ENCODE measurements at places on chromosomes 5 and 9.

DNA sequence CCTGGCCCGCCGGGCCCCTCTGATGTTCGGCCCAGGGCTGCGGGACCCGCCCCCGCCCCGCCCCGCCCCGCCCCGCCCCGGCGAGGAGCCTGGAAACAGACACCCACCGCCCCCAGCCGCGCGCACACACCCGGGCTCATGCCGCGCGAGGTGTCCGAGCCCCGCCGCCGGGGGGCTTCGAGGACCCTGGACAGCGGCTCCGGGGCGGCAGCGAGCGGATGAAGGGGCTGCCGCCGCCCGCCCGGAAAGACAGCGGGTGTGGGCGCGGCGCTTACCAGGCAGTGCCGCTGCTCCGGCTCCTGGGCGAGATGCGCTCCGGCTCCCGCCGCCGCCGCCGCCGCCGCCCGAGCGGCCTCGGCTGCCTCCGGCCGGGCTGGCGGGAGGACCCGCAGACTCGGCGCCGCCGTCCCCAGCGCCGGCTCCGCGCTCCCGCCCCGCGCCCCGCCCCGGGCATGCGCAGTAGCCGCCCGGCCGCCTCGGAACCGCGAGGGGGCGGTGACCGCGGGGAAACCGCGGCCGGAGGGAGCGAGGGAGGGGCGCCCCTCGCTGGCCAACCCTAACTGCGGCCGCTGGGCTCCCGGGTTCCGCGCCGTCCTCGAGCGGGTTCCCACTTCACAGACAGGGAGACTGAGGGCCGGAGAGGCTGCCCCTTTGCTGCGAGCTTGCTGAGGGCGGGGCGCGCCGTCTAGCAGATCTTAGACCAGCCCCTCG is at the start of gene GPRIN1:
Gene GPRIN1, minus strand, starts transcription at position 433 of the 711 bp plus-strand sequence. CDS start 10,322 bp downstream, outside the sequence.
- peak; percentile 44 for DNase-seq

GRCh38 chr5:111116550-111116949 is 24.4 kb downstream of the WDR36 start:
- no peak for DNase-seq

- peak; percentile 32 for DNase-seq
Measured at GRCh38 chr9:105608721-105609598, 51.0 kb downstream of the FKTN start.

- no peak for DNase-seq
Measured at GRCh38 chr9:69425136-69425801, 100.3 kb downstream of the ENTREP1 start.

GRCh38 chr5:31238497-31238896 is 45.0 kb downstream of the CDH6 start:
- DNase-seq = no peak

GRCh38 chr5:153896701-153897100 is 142.0 kb downstream of the FAM114A2 start:
- peak; percentile 2 for DNase-seq

DNA sequence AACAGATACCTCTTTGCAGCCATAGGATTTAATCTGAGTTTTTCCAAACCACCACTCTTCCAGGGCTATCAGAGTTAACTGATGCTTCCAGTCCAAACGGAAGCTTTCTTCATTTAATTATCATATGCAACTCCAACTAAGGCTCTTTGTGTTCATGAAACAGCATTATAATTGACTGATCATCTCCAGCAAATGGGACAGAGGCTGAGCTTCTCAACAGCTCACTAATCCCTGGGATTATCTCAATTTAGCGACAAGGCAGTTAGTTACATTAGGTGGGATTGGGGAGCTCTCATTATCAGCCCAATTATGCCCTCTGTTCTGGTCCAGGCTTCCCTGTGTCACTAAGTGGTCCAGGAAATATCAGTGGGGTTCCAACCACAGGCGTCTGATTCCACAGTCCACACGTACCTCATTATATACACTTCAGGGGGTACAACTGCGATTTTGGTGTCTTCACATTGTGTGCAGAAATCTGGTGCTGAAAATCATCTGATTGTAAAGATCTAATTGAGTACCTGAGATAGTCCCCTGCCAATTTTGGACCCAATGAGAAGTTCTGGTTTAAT is 313.5 kb upstream of the PANK3 start:
- DNase-seq = no peak

- peak; percentile 46 for DNase-seq
Measured at GRCh38 chr5:11166923-11167322, 405.9 kb upstream of the DAP start.

- DNase-seq = no peak
Measured at GRCh38 chr5:179430193-179431175, 85.2 kb upstream of the ADAMTS2 start.

- no peak for DNase-seq
Measured at GRCh38 chr9:127175764-127176163, 53.3 kb upstream of the ANGPTL2 start.

GRCh38 chr5:169728-170094 is 21.6 kb upstream of the LRRC14B start:
- no peak for DNase-seq

DNA sequence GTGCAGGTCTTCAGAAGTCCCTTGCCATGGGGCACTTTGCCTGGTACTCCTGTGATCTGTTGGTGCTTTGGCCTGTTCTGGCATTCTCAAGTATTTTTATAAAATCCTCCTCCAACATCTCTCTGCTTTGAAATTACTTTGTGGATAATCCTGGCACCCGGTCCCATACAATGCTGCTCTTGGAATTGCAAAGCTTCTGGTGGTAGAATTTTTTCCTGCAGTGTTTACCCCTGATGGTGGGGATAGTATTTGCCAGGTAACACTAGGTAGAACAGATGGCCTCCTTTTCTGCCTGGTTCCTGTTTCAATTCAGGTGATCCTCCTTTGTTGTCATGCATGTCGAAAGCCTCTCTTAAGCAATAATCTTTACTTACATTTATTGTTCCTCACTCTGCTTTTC is 109.8 kb upstream of the ATP10B start:
- DNase-seq = no peak

GRCh38 chr9:84404095-84404686 is 63.6 kb upstream of the SLC28A3 start:
- no peak for DNase-seq

DNA sequence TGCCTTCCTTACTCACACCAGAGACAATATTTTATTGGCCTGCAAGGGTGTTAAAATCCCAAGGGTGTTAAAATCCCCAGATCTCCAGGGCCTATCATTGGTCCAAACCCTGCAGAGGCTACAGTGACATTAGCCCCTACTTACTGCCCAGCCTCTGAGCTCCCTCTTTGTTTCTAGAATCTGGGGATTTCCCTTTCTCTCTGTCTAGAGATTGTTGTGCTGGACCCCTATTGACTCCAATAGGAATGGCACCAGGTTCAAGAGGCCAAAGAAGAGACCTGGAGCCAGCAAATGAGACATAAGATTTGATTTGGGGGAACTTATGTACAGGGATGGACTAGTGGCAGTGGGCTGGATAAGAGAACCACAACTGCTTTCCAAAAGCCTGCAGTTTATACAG is 53.3 kb upstream of the ZBED3 start:
- DNase-seq = no peak

GRCh38 chr5:14851999-14852526 is 19.5 kb downstream of the ANKH start:
- no peak for DNase-seq

DNA sequence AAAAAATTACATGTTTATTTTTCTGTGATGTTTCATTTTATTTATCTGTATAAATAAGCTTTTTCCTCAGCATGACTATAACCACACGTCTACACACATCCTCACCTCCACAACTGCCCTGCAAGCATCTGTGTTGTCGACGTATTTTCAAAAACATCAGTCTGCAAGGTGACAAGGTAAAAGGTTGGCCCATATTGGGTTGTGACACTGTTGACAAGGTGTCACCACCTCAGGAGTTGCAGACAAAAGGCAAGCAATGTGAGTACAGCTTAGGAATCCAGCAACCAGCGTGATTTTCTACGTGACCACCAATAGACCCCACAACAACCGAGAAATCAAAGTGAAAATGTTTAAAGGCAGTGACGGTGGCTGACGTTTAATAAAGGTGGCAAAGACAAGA is 187.6 kb downstream of the PARP8 start:
- DNase-seq = no peak

DNA sequence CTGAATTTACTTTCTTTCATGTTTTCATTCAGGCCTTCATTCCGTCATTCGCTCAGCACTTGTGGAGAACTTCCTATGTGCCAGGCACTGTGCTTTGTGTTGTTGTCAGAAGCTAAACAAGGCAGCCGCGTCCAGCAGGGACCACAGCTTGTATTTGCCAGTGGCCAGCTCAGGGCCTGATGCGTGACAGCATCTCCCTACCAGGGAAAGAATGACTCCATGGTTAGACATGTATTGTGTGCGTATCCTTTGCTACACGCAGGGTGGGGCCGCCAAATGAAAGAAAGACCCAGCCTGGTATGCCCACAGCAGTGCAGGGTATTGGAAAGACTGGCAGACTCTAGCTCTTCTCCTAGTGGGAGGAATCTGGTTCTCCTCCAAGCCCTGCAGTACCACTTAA is 4.7 kb upstream of the COL27A1 start:
- DNase-seq = no peak

DNA sequence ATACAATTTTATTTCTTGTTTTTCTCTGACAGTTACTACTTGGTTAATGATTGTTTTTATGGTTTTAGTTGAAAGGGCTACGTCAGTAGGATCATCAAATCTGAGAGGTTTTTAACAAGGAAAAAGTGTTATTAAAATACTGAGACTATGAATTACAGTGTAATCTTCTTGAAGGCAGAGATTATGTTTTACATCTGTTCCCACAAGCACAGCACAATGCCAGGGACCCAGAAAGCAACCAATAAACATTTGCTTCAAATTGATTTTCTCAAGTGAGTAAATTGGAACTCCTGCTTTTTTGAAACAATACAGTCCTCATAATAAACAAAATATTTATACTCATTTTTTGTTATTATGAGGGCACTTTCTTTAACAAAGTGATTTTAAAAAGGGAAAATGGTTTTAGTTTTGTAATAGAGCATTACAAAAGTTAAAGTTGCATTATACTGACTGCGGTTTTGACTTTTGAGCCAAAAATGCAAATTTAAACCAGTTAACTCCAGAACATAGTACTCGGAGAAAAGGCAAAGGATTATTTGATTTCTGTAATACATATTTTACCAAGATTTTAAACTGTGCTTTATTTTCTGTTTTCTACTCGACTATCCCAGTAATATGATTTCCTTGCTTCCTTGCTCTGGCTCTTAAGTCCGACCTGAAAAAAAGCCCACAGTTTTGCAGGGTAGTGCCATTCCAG is 176.9 kb downstream of the GDNF start:
- DNase-seq = no peak

- DNase-seq = no peak
Measured at GRCh38 chr9:129981180-129981907, 61.6 kb downstream of the FNBP1 start.

DNA sequence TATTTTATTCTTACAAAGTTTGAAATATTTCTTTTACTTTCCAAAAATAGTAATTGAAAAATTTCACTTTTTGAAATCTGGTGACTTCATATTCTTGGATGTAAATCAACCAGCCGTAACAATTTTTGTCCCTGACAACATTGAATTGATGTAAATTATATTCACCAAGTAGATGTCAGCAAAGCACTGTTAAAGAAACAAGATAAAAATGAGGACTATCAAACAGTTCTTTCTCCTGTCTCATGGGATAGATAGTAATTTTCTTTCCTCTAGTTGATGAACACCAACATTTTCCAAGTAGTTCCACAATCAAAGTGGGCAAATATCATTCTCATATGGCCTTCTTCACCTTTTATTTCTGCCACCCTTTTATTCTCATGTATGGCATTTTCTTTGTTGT is 1461.9 kb downstream of the MAT2B start:
- DNase-seq = no peak

DNA sequence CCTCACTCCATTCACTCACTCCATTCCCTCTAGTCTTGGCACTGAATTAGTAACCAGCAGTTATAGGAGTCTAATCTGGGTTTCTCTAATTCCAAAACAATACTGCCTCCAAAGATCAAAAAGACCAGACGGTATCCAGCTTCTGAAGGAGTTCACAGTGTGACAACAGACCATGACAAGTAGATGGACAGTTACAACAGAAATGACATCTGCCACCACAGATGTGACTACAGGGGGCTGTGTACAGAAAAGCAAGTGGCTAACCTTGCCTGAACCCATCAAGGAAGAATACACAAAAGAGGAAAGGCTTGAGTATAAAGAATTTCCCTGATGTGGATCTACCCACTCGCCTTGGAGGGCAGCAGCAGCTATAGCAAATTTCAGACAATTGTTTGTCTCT is 112.4 kb downstream of the ACTL7B start:
- DNase-seq = no peak

- no peak for DNase-seq
Measured at GRCh38 chr9:98807070-98807813, at the start of gene GALNT12. TSS of gene GALNT12 (plus strand) at chr9:98807670. CDS start at chr9:98807699, 29 bp downstream.

GRCh38 chr5:163503106-163504078 is 2.0 kb upstream of the MAT2B start:
- DNase-seq = no peak

- DNase-seq = peak; percentile 3
Measured at GRCh38 chr9:111662576-111663300, 1.3 kb downstream of the GNG10 start.

DNA sequence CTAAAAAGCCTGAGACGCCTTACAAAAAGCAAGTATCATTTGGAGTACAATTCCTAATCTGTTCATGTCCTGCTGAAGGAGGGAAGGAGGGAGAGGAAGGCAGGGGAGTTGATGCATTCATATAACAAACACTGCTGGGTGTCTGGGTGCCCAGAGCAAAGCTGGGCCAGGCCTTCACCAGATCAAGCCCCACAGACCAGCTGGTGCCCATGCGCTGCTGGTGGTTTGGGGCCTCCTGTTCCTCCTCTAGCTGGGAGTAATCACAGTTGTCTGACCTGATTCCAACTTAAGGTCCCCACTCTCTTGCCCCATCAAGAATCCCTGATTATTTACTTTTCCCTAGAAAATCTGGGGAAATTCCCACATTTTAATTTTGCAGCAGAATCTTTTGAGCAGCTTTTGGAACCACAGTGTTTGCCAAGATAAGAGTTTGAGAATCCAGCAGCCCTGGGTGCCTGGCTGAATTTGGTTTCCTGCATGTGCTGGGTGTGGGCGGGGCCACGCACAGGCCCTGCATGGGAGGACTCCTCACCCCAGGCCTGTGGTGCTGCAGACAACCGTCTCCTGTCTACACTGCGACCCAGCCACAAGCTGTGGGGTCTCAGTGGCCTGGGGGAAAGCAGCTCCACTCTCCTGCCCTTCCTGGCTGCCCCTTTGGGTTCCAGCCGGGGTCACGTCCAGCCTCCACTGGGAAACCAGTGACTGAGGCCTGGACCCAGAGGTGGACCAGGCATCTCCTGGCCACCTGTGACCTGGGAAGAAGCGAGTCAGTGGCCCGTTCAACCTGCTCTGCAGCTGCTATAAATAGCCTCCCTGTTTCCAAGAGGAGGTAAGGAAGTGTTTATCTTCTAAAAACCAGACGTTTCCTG is 47.5 kb downstream of the NEURL1B start:
- no peak for DNase-seq

- DNase-seq = no peak
Measured at GRCh38 chr5:174338185-174339010, 292.9 kb downstream of the NSG2 start.

All from HT1080 (cell line).